ENCODE measurements at places on chromosomes 4 and X. TPM values are rescaled to one million over a fixed set of nuclear protein-coding genes. Genes with fewer than 3 reads are reported as not detected.

The PLAC1 gene
- 0.26 TPM for total RNA-seq

The CNGA1 gene
- total RNA-seq: 0.17 TPM

The ADGRA3 gene
- 19.4 TPM for total RNA-seq

The TENM3 gene
- total RNA-seq: 1.2 TPM

The GABRA4 gene
- not detected for total RNA-seq

The DRD5 gene
- not detected for total RNA-seq

The TREX2 gene
- total RNA-seq: 0.78 TPM

The CENPVL1 gene
- total RNA-seq: not detected

The SASH3 gene
- total RNA-seq: not detected

The NSUN7 gene
- total RNA-seq: 0.46 TPM

The MAPK10 gene
- 0.50 TPM for total RNA-seq

The WNK3 gene
- total RNA-seq: not detected

The CYP4V2 gene
- 2.4 TPM for total RNA-seq

The LSM6 gene
- total RNA-seq: 62.1 TPM

The MAML3 gene
- 12.6 TPM for total RNA-seq

The GPR50 gene
- total RNA-seq: 0.22 TPM

The SLC38A5 gene
- 0.07 TPM for total RNA-seq

The TASL gene
- not detected for total RNA-seq

The VCX3A gene
- total RNA-seq: not detected

The TLR8 gene
- not detected for total RNA-seq

The ADAM29 gene
- not detected for total RNA-seq

The SPATA4 gene
- 0.20 TPM for total RNA-seq

The F11 gene
- not detected for total RNA-seq

The NXF2 gene
- not detected for total RNA-seq

The PAGE2B gene
- not detected for total RNA-seq

The PITX2 gene
- total RNA-seq: 1.1 TPM

The SYNPO2 gene
- 1.3 TPM for total RNA-seq

The CFAP47 gene
- total RNA-seq: not detected

The RHOXF1 gene
- total RNA-seq: not detected

The DUX4 gene
- not detected for total RNA-seq

The PCDH7 gene
- total RNA-seq: 0.06 TPM

The DUSP21 gene
- not detected for total RNA-seq

The GRIA3 gene
- not detected for total RNA-seq

The GABRE gene
- total RNA-seq: 21.9 TPM

The RAI2 gene
- 0.12 TPM for total RNA-seq

The GLRA2 gene
- total RNA-seq: not detected

The MAGEH1 gene
- 7.6 TPM for total RNA-seq

The PPEF1 gene
- total RNA-seq: 1.3 TPM

The ZNF157 gene
- total RNA-seq: not detected

The FRAS1 gene
- total RNA-seq: 3.1 TPM

The RAB40AL gene
- 0.26 TPM for total RNA-seq

The ETDB gene
- not detected for total RNA-seq

The CXCR3 gene
- total RNA-seq: not detected

The FAM9B gene
- not detected for total RNA-seq

The FGFR3 gene
- total RNA-seq: 1.4 TPM

The CLIC2 gene
- total RNA-seq: 0.15 TPM

The DTHD1 gene
- not detected for total RNA-seq

The TKTL2 gene
- total RNA-seq: not detected

The ADH7 gene
- total RNA-seq: not detected

The ADH4 gene
- not detected for total RNA-seq

The CXorf38 gene
- 9.2 TPM for total RNA-seq

The CLRN2 gene
- total RNA-seq: not detected

The FANCB gene
- total RNA-seq: 2.7 TPM

The MGARP gene
- 0.67 TPM for total RNA-seq

The FGF2 gene
- 63.0 TPM for total RNA-seq
